ENCODE measurements at places on chromosomes 5 and 9. TPM values are rescaled to one million over a fixed set of nuclear protein-coding genes. Genes with fewer than 3 reads are reported as not detected.

GRCh38 chr5:633501-633955 lies 21.4 kb downstream of the CEP72 start:
- DNase-seq: peak; percentile 9

- DNase-seq: peak; percentile 72
Observed at GRCh38 chr9:72577212-72577753, 55.9 kb downstream of the TMC1 start.

DNA sequence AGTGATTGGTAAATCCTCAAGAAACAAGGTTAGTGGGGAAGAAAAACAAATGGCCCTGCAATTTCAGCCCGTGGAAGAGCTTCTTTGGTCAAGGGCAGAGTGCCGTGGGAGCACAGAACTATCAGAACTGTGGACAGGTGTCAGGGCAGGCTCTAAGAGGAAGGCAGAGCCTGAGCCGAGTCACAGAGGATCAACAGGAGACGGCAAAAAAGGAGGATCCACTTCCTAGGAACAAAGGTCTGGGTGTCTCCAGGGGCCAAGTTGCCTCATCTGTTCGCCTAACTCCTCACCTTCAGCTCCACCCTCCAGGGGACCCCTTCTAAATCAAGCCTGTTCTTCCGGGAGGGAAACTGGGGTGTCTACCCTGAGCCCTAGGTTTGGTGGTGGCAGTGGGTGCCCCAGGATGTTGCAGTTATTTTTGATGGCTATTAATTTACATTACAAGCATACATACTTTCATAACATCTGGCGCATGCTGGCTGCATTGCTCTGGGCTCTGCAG lies 88.0 kb downstream of the FEM1C start:
- DNase-seq: no peak

- no peak for DNase-seq
Observed at GRCh38 chr9:129933185-129934040, 98.2 kb downstream of the USP20 start.

- DNase-seq: no peak
Observed at GRCh38 chr5:140509898-140510297, 37.6 kb upstream of the EIF4EBP3 start.

DNA sequence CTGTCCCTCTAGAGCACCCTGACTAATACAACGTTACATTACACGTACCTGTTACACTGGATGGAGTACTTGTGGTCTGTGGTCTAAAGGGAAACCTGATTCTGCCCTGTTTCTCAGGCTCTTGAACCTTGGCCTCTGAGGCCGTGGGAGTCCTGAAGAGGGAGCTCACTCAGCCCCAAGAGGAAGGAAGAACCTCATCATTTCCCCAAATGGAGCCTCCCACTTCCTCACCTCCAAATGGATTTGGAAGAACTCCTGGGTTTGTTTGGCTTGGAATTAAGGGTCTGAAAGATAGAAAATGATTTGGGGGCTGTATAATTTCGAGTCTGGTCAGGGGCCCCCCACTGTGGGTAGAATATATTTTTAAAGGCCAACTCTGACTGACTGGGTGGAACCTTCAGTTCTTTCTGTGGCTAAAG lies 200.2 kb downstream of the SEMA6A start:
- DNase-seq: peak; percentile 44

DNA sequence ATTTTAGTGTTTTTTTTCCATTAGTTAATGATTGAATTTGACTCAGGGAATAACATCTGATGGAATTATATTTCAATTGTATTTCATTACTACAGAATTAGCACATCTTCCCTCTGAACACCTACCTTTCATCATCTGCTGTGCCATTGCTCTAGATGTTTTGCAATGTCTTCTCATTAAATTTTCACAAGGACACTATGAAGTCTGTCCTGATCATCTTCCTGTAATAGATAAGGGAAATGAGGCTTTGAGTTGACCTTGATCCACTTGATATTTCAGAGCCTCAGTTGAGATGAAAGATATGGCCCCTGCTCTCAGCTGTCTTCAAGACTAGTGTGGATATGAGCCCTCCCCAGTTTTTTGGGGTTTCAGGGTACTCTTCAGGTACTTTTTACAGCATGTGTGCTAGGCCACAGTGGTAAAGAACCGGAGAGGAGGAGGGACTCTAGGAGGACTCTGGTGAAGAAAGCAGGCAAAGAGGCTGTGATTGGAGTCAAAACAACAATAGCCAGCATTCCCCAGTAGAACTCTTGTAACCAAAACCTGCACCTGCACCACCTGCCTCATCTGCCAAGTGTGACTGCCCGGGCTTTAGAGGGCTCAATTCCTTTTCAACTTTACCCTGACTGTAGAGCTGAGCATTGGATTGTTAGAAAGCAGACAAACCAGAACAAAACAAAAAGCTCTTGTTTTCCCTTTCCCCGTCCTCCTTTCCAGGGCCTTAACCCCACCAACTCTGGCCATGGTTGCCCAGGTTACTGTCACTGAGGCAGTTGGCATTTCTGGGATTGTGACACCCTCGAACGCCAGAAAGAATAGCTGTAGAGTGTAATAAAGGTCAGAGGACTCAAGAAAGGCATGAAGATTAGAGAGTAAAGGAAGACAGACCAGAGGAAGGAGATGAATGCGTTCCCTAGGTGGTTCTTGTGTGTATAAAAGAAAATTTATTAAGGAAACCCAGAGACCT lies 56.3 kb downstream of the ERAP1 start:
- DNase-seq: no peak

DNA sequence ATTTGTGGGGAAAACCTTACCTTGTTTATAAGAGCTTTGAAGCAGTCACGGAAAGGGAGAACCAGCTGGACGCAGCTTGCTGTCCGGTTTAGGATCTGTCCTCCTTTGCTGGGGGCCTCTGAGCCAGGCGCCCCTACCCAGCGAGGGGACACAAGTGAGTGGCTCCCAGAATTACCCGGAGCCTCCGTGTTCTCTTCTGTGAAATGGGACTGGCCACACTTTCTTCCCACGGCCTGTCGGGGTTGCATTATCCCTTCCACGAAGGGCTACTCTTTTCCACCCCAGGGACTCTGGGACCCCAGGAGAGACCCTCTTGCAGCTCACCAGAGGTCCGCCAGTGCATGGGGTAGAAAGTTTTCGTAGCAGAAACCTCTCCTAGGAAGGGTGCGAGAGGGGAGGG lies 477 bp upstream of the GBGT1 start:
- DNase-seq: no peak

GRCh38 chr9:4815381-4815956 lies 22.7 kb downstream of the RCL1 start:
- DNase-seq: no peak

DNA sequence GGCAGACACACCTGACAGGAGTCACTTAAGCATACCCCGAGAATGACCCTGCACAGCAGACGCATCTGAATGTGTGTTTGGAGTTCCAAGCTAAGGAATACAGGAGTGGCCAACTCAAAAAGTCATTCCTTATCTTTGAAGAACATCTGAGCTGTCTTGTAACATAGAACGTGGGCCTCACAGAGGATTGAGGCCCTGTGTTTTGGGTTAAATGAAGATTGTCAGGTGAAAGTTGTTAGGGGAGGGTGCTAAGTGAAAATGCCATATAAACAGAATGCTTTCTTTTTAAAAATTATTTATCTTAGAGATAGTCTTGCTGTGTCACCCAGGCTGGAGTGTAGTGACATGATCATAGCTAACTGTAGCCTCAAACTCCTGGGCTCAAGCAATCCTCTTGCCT lies 100.9 kb downstream of the PIK3R1 start:
- DNase-seq: no peak

GRCh38 chr5:179553875-179554274 lies 3.5 kb downstream of the RUFY1 start:
- peak; percentile 58 for DNase-seq

GRCh38 chr5:4941957-4942830 lies 197.9 kb upstream of the ADAMTS16 start:
- DNase-seq: no peak

DNA sequence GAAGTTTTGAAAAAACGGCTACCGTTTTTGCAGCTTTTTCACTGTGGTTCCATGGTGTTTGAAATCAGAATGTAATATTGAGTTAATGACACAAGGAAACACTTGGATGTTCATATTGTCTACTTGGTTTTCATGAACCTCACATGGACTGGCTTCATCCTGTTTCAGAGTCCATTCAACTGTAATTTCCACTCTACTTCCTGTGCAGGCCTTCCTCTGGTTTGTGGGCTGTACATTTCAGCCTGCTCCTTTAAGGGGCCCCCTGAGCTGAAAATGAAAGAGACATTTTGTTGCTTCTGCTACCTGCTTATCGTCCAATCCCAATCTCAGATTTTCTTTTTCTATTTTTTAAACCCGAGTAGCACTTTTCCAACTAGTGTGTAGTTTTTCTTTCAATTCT lies 41.8 kb upstream of the CDKN2B start:
- DNase-seq: no peak

DNA sequence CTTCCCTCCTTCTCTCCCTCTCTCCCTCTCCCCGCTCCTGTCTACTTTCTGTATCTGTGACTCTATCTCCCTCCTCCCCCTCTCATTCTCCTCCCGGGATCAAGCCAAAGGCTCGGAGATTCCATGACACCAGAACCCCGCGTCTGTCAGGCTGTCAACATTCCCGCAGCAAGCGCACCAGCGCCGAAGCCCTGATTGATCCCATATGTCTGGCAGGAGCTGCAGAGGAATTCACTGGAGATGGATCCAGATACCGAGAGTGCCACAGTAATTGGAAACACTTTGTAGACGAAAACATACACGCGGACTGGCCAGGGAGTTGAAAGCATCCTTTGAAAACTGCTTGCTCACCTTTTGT lies 300 bp upstream of the SVEP1 start:
- peak; percentile 47 for DNase-seq

DNA sequence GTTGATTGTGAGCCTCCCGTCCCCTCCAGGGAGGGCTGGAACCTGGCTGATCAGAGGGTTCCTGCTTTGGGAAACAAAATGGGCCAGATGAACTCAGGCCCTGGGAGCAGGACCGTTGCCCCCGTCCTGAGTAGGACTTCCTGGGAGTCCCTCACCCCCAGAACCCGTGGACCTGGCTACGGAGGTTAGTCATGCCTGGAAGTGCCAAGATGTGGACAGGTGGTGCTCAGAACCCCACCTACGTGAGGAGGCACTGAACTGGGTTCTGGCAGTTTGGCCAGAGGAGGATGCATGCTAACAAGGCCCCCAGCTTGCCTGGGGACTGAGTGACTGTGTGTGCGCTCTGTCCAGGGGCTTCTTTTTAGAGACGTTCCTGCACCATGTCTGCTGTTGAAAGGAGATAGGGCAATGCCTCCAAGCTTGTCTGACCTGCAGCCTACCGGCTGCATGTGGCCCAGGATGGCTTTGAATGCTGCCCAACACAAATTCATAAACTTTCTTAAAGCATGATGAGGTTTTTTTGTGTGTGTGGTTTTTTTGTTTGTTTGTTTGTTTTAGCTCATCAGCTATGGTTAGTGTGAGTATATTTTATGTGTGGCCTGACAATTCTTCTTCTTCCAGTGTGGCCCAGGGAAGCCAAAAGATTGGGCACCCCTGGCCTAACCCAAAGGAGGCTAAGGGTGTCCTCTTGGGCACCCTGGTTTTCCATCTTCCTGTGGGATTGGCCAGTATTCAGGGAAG lies 1.8 kb upstream of the DAB2IP start:
- DNase-seq: no peak

DNA sequence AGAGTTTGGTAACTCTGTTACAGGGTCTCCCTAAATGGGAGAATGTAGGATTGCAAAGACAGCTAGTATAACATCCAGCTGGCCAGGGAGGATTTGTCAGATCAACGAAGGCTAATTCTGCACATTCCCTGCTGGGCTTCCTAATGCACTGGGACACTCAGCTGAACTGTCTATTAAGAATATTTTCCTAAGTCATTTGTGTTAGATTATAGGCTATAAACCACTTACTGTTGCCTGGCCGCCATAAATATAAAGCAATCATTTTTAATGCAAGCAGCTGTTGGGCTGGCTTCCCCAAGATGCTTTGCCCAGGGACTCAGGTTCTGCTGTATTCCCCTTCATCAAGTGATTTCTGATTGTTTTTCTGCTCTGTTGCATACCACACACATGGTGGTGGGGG lies 35.3 kb upstream of the SLIT3 start:
- DNase-seq: no peak

DNA sequence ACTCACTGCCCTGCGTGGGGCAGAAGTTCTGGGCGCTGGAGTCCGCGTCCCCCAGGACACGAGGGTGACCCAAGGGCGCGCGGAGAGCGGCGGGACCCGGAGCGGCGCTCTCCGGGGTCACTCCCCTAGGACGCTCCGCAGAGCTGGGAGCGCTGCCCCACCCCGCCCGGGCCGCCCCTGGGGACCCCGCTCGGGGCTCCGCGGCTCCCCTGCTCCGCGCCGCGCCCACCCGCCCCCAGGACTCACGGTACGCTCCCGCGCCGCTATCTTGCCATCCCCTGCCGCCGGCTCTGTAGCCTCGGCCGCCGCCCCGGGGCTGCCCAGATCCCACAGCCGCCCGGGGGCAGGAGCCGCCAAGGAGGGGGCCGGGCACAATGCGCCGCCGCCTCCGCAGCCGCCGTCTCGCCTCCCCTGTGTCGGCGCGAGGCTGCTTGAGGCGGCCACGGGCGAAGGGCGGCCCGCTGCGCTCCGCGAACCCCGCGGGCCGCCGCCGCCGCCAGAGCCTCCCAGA lies 303 bp downstream of the LIFR start:
- no peak for DNase-seq

DNA sequence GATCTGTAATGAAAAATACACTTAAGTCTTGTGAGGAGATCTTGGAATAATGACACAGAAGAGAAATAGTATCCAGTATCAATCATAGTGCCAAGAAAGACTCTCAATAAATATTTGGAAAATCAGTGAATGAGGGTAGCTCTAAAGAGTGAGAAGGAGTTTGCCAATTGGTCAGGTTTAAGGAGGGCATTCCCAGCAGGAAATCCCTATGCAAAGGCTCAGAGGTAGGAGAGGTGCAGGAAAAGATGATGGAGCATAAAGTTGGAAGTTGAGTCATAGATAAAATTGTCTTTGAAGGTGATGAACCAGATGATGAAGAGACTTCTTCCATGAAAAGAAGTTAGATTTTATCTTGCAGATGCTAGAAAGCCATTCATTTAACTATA lies 27.8 kb downstream of the TNPO1 start:
- DNase-seq: no peak

DNA sequence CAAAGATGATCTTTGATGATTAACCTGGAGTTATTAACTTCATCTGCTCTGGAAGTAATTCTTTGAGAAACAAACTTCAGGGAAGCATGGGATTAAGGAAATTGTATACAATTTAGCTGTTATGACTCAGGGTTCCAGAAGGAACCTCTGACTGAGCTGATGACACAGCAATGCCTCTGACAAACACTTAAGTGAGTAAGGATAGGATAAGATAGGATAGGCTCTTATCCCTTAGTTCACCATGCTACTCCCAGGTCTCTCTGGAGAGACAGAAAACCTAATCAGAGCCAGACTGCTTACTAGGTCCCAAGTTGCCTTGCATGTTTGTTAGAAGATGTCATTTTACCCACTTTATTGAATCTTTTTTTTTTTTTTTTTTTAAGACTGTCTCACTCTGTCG lies 12.6 kb upstream of the TMEM38B start:
- DNase-seq: no peak

Gene NKD2
- total RNA-seq: not detected

Gene ARHGEF39
- not detected for total RNA-seq

Gene CAMK2A
- total RNA-seq: 8.6 TPM

Measured in myocyte (in vitro differentiated cells).